Stimulated activated CD4-positive, alpha-beta T cell treated with anti-CD3 and anti-CD28 coated beads, Interleukin-12 subunit alpha, Interleukin-12 subunit beta, amount 100 ng/mL, for 48 hours (primary cell): ENCODE measurements at places on chromosomes 13 and 19.

- DNase-seq, result no peak
These were observed 3.4 kb upstream of the ZIC2 start for GRCh38 chr13:99977912-99978798.

DNA sequence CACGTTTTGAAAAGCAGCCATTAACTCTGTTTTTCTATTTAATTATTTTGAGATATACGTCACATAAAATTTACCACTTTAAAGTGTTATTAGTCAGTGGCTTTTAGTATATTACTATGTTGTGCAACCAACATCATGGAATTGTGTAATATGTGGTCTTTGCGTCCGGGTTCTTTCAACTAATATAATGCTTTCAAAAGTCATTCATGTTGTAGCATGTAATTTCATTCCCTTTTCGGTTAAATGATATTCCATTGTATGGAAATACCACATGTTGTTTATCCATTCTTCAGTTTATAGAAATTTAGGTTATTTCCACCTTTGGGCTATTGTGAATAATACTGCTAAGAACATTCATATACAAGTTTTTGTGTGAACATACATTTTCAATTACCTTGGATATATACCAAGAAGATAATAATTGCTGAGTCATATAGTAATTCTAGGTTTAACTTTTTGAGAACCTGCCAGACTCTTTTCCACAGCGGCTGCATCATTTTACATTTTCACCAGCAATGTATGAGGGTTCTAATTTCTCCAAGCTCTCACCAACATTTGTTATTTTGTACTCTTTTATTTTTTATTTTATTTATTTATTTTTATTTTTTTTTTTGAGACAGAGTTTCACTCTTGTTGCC is 28.1 kb upstream of the CLDN10 start:
- no peak for DNase-seq

DNA sequence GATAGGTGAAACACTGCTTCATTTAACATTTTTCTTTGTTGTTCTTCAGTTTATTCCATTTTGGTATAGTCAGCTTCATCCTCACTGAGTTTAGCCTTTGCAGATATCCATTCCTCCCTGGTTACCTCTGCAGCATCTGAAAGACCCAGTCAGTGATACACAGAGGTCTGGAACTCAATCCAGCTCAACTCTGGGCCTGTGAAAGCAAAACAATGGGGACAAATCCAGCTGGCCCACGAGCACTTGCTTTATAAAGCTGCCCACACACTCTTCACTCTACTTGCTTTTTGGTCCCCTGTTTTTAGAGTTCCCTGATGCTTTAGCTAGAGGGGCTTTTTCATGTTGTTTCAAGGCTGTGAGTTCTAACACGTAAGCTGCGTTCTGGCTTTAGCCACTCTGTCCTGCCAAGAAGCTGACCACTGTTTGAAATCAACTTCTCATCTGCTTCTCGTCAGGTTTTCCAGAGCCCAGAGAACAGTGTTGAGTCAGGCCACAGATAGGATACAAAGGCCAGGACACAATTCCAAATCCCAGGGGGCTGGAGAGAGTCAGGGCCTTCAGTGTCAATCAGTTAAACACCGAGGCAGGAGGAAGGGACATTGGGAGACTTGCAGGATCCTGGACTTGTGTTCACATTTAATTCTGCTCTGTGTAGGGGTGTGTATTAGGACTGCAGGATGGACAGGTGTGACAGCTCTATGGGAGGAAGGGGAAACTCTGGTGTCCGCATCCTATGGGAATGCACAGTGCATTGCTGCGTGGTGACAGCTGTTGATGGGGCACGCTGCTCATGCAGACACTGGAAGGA is 83.5 kb upstream of the RNF113B start:
- DNase-seq, result no peak

DNA sequence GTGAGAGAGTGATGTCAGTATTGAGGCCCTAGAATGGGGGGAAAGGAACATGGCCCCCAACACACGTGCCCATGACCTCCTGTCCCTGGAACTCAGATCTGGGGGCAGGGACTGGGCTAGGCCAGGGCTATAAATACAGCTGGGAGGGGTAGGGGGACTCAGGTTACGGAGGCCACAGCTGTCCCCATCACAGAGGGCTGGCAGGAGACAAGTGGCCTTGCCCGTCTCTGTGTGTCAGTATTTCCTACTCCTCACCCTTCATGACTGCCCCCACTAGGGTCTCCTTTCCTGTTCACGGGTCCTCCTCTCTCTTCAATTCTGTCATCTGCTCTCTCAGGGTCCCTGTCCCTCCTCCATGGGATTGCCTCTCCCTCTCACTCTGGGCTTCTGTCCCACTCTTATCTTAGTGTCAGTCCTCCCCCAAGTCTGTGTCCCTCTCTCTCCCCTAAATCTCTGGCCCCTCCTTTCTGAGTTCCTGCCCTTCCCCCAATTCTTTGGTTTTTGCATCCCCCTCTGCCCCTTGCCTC is 687 bp upstream of the HRC start:
- DNase-seq, result no peak

- no peak for DNase-seq
These were observed 437 bp downstream of the SMARCA4 start for GRCh38 chr19:10961073-10961860.

GRCh38 chr19:38024992-38025908 is 118.2 kb downstream of the SIPA1L3 start:
- DNase-seq, result no peak

GRCh38 chr13:91467236-91467635 is 68.8 kb downstream of the GPC5 start:
- DNase-seq, result no peak
